NCI-H1417 treated with DMSO at 0.1 percent for 48 hours (cell line): ENCODE measurements at places on chromosomes 3 and 15.

GRCh38 chr15:52295421-52296001, at the start of gene MYO5C:
Gene MYO5C, minus strand, starts transcription at chr15:52295804. Its CDS starts 168 bp downstream, at chr15:52295636.
- DNase-seq: no peak

GRCh38 chr3:139517321-139518065, 22.0 kb downstream of the RBP1 start:
- no peak for DNase-seq

DNA sequence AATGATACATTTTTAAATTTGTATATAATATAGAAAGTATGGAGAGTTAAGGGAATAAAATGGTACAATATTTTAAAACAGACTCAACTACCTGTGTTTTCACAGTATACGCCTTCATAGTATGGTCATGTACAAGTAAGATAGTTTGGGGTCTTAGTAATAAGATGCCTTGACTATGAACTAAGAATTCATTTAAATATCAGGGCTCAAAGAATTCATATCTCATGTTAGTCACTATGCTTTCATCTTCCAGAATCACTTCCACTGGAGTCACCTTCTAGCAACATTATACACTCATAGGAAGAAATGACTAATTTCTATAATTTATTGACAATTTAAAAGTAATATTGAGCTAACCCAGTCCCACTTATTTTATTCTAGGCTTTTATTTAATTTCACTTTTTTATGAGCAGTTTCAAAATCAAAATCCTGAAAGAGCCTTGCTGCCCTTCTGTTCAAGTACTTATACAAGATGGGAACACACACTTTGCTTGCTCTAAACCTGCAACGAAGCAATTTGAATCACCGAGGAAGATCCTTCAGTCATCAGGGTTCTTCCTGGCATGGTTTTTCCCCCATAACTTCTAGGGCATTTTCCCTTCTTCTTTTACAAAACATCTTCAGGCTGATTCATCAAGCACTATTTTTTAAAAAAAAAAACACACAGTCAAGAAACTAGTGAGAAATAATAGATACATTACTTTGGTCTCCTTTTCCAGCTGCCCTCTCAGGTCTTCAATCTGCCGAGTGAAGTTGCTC, 94.1 kb downstream of the MYH15 start:
- DNase-seq: no peak

DNA sequence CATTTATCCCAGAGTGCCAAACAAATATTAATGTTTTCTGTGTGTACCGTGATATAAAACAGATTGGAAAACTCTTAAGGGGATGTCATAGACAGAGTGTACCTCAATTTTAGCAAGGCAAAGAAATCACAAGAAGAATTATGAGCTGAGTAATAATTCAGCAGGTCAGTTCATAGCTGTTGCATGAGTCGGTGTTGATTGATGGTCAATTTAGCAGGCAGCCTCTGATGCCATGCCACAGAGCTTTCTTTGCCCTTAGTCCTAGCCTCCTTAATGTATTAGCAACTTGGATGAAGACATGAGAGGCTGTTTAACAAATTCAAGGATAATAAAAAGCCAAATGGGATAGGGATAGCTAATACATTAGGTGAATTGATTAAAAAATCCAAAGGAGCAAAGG, 6.8 kb downstream of the SLC35A5 start:
- no peak for DNase-seq

DNA sequence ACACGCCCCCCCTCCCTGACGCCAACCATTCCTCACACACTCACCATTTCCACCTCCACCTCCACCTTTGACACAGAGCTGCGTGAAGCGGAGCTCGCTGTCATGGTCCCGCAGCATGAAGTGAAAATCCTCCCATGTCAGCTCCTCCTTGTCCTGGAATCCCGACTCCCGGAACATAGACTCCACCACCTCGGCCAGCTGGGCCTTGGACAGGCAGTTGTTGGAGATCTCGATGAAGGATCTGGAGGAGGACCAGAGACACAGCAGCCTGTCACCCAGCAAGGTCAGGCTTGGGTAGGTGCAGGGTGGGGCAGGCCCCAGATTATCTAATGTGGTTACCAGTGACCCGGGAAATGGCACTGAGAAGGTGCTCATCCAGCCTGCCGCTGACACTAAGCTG, 12.2 kb downstream of the DUOX2 start:
- DNase-seq: no peak

- DNase-seq: no peak
These were observed 463 bp downstream of the TERC start for GRCh38 chr3:169764312-169764881.

GRCh38 chr15:49169880-49170597, at the start of gene GALK2:
Gene GALK2, plus strand, starts transcription at chr15:49170247. Its CDS starts 76 bp downstream, at chr15:49170323.
- peak; percentile 47 for DNase-seq

DNA sequence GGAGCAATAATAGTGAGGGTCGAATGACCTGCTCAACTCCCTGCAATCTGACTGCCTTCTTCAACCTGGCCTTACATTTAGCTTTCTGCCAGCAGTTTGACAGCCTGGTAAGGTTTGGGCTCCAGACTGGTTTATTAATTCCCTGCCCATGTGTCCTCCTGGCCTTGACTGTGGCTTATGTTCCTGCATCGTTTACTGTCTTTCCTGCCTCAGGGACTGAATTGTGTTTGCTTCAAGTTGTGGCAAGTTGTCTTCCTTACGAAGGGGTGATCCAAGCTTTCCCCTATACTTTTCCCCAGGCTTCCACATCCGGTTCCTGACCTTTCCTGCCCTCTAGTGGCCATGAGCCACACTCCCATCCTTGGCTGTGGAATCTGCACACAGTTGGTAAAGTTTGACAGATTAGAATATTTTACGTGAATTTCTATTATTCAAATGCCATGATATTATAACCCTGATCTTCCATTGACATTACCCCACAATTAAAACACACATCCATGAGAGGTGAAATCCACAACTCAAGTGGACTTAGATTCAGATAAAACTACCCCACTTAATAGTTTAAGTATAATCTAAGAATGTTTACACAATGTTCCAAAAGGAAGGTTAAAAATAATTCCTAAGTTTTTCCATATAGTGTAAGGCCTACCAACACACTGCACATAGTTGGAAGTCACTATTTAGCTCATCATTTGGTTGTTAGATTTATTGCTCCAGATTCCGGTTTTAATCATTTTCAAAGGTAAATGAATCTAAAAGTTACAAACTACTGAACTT, 95.7 kb downstream of the NEDD4 start:
- DNase-seq: no peak

DNA sequence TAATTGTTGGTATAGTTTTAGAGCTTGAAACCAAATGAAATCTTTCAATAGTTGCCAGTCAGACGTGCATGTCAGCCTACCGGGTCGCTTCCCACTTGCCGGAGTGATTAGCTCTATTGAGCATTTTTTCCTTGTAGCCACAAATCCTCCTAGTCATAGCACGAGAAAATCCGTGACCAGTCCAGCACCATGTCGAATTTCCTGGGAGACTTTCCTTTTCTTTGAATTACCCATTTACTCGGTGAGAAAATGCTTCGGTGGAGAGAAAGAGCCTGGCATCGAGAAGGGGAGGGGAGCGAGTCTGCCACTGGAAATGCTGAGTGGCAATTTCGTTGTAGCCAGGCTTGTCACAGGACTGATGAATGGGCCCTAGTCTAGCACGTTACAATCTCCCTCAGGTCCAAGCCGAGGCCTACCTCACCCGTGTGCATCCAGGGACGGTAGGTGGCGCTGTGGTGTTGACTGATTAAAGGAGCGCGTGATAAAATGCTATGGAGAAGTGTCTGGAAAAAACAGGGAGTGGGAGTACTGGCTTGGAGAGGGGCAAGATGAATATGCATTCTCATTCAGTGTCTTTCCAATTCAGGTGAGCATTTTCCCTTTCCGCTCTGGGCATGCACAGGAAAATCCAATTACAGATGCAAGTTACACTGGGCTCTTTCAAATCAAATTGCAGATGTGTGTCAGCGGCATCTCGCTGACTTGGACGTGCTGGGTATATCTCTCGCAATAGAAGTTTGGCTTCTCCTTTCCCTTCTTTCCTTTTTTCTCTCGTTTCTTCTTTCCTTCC, 238.8 kb downstream of the EDEM1 start:
- DNase-seq: no peak

DNA sequence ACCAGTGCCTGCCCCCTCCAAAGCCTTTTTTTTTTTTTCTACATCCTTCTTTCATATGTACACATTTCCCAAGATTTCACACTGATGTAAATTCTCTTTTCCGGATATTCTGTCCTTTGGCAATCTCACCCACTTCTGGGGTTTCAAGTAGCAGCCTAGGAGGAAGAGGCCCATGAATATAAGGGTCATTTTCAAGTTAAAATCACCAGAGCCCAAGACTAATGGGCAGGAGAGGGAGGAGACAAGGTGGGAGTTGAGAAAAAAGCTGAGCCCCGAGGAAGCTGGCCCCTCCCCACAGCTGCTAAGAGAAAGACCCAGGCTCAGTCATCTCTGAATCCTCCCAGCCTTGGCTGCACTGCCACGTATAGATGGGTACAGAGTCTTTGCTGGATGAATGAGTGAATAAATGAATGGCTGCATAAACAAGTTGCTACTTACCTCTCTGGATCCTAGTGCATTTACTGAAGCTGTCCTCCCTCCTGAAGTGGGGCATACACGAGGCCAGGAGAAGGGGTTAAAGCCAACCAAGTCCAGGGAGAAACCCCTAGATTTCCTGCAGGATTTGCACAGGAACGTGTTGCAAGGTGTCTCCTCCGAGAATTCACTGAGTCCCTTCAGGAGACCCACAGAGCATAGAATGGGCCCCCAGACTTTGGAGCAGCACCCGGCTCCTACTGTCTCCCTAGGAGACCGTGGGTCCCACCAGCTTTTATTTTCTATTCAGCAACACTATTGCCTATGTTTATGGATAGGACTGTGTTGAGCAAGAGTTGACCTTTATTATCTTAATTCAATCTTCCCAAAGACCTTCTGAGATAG, 100.8 kb upstream of the LIPC start:
- no peak for DNase-seq
